ENCODE measurements at places on chromosomes 5 and 9.

GRCh38 chr9:136741883-136742571, 713 bp downstream of the LCN10 start:
- no peak for DNase-seq

DNA sequence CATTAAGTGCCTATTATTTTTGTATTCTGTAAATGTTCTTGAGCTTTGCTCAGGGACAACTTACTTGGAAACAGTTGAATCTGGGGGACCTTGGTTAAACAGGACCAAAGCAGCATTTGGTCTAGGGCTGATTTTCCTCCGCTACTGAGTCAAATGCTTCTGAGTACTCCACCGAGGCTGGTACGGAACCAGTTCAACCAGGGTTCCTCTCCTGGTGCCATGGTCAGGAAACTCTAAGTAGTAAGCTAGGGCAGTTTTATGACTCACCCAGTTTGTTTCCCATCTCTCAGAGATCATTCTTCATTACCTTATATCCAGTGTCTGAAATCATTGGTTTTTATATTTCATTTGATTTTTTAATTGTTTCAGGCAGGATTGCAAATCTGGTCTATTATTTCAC, 111.9 kb upstream of the TNFAIP8 start:
- DNase-seq: no peak

DNA sequence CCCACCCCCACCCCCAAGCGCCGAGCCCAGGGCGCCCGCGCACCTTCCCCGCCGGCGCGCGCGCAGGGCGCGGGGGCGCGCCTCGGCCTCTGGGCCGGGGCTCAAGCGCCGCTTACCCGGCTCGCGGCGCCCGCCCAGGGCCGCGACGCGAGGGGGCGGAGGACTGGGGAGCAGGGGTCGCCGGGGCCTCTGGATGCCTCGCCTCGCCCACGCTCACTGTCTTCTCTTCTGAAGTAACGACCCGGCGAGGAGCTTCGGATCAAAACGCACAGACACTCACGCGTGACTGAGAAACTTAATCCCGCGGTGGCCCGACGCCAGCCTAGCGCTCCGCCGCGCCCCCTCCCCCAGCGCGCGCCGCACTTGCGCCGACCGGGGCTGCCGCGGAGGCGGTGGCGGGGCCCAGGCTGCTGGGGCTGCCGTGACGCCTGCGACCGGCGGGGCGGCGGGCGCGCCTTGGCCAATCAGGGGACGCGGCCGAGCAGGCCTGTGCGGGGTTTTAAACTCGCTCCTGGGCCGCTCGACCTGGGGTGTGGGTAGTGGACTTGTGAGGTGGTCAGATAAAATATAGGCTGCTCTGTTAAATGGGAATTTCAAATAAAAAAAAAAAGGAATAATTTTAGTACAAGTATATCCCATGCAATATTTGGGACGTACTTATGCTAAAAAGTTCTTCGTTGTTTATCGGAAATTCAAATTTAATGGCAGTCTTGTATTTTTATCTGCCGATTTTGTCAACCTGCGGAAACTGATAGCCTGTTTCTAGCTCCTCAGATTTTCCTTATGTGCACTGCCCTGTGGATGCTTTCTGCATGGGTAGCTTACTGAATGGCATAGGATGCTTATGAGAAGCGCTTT, at the start of gene MPDZ:
Gene MPDZ (minus strand): TSS at position 409 of the 858 bp plus-strand sequence. CDS start 29,377 bp downstream, outside the sequence.
- no peak for DNase-seq

DNA sequence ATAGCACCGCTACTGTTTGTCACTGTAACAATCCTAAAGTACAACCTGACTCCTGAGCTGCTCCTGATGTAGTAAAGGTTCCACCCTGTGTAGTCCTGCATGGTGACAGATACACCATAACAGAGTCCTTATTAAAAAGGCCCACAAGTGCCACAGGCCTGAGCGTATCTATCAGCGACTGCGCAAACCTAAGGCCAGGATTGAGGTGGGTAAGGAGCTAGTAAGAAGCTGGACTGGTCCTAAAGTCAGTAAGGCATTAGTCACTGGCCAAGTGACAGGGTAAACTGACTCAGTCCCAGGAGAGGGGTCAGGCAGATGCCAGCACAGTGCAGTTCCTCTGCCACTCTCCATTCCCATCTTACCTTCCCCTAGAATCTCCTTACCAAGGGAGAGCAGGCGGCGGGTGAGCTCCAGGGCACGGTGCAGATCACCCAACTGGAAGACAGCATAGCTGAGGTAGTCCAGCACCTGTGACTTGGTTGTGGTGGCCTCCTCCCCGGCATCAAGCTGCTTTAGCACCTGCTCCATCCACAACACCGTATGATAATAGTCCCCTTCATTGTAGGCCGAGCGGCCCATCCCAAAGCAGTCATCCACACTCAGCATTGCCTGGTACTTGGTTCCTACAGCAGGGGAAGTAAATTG, 17.6 kb downstream of the P4HA2 start:
- DNase-seq: no peak

DNA sequence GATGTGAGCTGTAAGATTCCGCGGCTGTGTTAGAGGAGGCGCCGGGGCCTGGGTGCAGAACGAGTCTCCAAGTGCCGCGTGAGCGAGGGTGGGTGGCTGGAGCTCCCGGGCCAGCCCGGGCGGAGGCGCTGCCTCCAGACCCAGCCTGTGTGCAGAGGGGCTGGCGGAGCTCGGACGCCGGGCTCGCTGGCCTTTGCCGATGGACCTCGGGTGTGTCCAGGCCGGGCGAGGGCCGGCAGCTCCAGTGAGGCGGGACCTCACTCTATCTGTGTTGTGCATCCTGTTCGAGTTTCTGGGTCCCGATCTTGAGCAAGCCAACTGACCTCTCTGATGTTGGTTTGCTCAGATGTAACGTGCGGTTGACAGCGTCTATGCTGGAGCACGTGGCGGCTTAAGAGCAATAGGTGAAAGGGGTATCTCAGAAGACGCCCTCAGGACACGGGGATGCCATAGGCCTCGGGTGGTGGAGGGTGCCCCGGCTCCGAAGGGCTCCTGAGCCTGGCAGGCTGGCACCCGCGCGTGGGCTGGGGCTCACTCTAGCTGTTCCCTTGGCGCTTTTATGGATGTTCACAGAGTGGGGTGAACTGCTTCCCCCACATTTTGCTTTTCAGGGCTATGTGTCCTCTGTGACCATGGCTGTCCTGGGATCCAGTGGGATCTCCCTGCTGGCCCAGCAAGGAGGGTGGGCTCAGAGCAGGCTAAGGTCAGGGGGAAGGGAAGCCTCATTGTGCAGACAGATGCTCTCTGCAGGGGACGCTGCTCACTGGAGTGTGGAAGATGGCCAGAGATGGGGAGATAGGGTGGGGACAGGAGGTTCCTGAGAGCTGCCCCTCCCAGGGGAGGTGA, 69.8 kb downstream of the MRPL36 start:
- DNase-seq: no peak

DNA sequence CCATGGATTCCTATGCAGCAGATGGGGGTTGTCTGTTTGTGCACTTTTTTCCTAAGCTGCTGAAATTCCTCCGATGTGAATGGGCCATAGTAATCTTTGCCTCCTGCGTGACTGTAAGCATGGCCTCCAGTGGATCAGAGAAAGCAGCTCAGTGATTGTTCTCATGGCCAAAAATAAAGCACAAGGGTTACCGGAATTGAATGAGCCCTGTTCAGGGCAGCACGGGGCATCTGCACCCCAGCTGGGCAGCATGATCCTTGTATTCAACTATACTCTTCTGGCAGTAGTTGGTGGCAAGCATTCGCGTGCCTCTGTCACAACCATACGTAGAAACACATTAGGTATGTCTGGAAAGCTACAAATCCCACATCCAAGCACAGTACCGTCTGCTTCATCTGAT, 193.9 kb downstream of the RORB start:
- DNase-seq: no peak

GRCh38 chr9:109861918-109862317, 81.9 kb downstream of the PALM2AKAP2 start:
- no peak for DNase-seq

DNA sequence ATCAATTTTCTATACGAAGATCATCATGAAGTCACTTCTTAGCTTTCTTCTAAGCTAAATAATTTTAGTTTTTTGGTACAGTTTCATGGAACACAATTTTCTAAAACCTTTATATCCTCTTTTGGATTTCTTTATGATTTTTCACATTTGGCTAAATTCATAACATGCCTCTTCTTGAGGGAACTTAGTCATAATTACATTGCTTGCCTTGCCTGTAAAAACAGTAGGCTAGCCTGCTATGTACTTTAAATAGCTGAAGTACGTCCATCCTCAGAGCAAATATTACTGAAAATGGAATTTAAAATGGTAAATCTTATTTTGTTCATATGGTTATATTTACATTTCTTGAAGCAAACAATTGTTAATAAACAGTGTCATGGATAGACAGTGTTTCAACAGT, 225.0 kb downstream of the VPS13A start:
- no peak for DNase-seq

DNA sequence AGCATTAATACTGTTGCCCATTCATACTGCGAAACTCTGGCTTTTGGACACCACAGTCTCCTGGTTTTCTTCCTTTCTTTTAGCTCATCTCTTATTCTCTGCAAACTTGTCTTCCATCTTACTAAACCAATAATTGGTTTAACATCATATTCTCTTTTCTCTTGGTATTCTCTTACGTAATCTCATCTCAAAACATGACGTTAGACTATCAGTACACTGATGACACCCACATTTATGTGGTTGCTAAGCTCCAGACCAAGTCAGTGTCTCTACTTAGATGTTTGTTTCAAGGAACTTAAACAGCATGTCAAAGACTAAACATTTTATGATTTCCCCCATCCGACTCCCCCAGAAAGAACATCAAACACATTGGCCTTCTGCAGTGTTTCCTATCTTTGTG, 2.1 kb downstream of the PRRC1 start:
- DNase-seq: no peak

DNA sequence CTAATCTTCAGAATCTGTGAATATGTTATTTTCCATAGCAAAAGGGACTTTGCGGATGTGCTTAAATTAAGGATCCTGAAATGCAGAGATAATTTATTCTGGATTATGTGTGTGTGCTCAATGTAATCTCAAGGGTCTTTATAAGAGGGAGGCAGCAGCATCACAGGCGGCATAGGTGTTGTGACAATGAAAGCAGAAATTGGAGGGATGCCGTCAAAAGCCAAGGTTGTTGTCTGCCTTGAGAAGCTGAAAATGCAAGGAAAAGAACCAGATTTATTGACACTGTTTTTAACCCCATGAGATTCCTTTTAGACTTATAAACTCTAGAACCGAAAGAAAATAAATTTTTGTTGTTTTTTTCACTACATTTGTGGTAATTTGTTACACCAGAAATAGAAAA, 948.5 kb downstream of the TLE4 start:
- DNase-seq: no peak

GRCh38 chr9:10612641-10613398, at the start of gene PTPRD:
Gene PTPRD, minus strand, starts transcription at chr9:10613002.
- DNase-seq: peak; percentile 47

- DNase-seq: no peak
Observed at GRCh38 chr9:32258482-32258881, 126.0 kb upstream of the ACO1 start.

DNA sequence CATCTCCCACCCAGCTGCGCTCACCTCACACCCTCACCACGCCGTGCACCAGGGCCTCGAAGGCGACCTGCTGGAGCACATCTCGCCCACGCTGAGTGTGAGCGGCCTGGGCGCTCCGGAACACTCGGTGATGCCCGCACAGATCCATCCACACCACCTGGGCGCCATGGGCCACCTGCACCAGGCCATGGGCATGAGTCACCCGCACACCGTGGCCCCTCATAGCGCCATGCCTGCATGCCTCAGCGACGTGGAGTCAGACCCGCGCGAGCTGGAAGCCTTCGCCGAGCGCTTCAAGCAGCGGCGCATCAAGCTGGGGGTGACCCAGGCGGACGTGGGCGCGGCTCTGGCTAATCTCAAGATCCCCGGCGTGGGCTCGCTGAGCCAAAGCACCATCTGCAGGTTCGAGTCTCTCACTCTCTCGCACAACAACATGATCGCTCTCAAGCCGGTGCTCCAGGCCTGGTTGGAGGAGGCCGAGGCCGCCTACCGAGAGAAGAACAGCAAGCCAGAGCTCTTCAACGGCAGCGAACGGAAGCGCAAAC, 1.1 kb downstream of the POU4F3 start:
- DNase-seq: no peak

DNA sequence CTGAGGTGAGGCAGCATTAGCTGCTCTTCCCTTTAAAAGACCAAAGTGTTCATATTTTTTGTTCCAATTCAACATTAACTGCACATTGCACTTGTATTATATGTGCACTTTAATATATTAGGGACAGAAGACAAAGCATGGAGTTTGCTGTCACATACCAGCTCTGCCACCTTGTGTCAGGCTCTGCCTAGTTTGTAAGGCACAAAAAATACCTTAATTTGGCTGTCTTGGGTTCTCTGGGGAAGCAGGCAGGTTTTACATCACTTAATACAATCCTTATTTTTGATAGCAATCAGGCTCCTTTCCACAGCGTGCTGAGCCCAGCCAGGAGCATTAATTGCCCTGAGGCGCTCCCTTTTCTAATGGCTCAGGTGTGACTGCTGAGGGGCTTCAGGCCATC, 131.8 kb downstream of the SCAMP1 start:
- DNase-seq: no peak

DNA sequence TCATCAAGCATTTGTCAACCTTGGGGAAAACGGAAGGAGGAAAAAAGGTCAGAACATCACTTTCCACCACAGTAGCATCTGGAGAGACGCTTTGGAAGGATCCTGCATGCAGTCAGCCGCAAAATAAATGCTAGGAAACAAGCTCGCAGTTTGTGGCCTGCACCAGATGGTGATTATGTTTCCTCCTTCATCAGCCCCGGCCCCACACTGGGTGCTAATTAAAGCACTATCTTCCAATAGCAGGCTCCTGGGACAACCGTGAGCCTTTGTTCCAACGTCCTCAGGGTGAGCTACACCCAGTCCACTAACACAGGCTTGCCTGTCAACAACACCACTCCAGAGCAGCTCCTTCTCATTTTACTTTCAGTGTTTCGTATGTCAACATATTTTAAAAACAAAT, 64.0 kb downstream of the RNF130 start:
- DNase-seq: no peak

- no peak for DNase-seq
Observed at GRCh38 chr5:79845448-79846197, 145.4 kb downstream of the MTX3 start.

Measured in iPS DF 19.7 (cell line).